NCI-H1436 treated with DMSO at 0.1 percent for 48 hours (cell line): ENCODE measurements at places on chromosomes 13 and 19.

DNA sequence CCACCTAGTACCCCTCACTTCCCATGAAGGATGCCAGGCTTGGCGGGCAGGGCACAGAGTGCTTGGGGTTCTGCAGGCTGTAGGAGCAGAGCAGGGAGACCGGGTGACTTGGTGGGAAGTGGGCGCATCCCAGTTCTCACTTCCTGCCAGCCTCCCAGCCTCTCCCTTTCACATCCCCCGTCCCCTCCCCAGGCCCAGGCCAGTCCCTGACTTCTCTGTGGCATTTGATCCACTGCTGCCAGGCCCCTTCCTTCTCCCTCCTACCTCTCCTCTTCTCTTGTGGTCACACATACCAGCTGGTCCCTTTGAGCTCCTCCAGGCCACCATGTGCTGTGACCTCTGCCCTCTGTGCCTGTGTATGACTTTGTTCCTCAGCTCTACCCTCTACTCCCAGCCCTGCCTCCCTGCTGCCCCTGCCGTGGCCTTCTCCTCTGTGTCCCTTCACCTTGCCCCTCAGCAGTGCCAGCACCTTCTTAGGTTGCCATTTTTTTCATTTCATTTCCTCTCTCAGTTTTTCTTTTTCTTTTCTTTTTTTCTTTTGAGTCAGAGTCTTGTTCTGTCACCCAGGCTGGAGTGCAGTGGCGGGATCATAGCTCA lies 19.5 kb downstream of the MYO1F start:
- no peak for DNase-seq

DNA sequence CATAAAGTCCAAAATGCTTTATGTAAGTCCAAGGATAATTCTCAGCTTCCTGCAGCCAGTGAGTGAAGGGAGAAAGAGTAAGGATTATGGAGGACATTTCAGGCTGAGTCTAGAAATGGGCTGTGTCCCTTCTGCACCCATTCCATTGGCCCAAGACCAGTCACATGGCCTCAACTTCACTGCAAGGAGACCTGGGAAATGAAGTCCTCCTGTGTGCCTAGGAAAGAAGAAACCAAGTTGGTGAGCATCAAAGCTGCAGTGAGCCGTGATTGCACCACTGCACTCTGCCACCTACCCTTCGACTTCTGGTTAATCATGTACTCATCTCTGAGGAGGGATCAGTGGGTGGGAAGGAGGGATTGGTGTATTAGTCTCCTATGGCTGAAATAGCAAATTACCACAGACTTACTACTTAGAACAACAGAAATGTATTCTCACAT lies 3.6 kb upstream of the CD37 start:
- no peak for DNase-seq

DNA sequence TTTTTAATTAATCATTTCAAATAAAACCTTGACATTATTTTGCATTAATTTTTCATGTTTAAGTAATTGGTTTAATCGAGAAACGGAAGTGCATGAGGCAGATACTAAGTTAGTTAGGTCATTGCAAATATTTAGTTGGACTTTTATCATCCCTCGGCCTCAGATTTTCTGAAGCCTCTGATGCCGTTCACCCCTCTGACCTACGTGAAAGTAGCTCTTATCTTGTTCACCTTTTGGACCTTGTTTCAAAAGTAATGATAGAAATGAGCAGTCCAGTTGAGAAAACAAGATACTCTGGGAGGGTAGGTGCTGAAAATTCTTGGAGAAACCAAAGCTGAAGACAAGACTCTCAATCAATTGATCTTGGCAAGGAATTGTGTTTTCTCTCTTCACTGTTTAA lies 23.0 kb downstream of the LAIR2 start:
- no peak for DNase-seq

GRCh38 chr13:23776698-23777574 lies 112.3 kb downstream of the MIPEP start:
- DNase-seq = no peak

DNA sequence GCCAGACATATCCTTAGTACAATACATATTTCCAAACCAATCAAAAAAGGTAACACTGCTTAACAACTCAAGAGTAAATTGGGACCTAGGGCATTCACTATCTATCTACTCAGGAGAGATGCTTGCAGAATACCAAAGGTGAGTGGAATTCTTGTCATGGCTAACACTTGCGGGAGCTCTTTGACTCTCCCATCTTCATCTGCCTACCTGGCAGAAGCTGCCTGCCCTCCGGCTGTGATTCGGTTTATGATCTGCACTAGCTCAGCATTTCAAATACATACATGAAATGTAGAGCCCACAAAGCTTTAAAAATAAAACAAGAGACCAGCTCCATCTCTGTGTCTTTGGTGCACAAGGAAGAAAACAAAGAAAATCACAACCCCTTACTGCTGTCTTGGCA lies 127.3 kb downstream of the STARD13 start:
- DNase-seq = no peak

GRCh38 chr19:43594710-43595604 lies 977 bp downstream of the IRGQ start:
- peak; percentile 3 for DNase-seq

DNA sequence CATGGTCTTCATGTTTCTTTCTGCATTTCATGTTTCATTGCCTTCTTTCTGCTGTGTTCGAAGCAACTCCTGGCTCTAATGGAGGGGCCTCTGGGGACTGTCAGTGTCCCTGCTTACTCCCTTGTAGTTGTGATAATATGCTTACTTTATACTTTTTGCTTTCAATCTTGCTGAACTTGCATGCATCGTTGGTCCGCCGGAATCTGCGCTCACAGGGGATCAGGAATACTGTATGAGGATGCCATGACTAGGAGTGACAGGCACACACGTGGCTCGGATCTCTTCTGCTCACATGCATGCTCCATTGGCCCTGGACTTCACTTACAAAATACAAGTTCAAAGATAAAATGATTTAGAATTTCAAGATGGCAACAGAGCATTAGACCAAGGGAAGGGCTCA lies 108.8 kb downstream of the SIPA1L3 start:
- DNase-seq = no peak

DNA sequence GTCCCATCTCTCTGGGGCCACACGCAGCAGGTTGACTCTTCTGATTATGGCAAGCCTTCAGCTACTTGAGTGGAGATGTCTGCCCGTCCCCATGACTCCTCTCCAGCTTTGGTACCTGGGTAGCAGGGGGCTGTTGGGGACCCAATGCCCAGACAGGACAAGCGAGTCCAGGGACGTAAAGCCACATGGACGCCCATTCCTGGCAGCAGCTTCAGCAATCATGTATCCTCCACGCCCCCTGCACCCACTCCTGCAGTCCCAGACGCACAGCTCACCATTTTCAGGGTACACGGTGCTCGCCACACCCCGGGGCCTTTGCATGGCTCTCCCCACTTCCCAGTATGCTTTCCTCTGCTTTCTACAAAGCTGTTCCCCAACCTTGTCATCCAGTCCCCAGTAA lies 22.0 kb upstream of the VSTM2B start:
- DNase-seq = no peak

GRCh38 chr13:51153527-51153926 lies 42.5 kb upstream of the C13orf42 start:
- no peak for DNase-seq

DNA sequence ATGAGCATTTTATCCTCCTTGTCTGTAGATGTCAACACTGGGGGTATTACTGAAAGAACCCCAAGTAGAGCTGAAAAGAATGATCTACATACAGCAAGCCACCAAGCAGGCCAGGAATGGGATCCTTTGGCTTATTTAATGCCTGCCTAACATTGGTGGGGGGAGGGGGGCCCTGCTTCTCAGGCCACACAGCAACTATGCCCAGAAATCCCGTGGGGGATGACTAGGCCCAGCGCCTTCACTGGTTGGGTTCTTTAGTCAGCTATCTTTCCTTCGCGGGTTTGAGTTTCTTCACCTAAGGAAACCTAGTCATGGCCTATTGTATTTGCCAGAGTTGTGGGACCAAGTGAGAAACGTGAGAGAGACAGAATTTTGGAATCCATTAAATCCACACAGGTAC lies 80.5 kb downstream of the CCNA1 start:
- no peak for DNase-seq

DNA sequence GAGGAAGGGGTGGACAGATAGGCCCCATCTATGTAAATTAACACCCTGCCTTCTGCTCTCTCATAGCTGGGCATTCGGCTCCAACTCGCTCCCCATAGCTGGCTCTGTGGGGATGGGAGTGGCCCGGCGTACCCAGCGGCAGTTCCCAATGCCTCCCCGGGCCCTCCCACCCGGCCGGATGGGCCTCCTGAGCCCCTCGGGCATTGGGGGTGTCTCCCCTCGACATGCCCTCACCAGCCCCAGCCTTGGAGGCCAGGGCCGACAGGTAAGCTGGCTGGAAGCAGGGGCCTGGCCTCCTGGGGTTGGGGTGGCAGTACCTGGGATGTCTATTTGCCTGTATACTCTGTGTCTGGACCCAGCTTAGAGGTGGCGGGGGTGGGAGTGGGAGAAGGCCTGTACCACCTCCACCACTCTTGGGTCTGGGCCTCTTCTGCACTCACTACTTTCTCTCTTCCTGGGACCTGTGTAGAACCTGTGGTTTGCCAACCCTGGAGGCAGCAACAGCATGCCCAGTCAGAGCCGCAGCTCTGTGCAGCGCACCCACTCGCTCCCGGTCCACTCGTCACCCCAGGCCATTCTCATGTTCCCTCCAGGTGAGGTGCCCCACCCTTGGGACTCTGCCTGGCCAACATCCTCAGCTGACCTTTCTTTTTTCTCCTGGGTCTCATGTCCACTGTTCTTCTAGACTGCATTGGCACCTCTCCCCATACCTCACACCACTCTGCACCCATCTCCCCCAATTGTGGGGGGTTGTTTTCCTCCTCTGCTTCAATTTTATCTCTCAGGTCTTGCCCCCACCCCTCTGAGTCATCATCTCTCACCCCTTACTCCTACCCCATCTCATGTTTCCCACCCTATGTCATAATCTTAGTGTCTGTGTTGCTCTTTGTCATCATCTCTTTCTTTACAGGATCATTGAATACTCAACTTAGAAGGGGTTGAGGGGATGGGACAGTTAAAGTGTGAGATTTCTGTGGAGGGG lies 10.1 kb downstream of the PAF1 start:
- no peak for DNase-seq

DNA sequence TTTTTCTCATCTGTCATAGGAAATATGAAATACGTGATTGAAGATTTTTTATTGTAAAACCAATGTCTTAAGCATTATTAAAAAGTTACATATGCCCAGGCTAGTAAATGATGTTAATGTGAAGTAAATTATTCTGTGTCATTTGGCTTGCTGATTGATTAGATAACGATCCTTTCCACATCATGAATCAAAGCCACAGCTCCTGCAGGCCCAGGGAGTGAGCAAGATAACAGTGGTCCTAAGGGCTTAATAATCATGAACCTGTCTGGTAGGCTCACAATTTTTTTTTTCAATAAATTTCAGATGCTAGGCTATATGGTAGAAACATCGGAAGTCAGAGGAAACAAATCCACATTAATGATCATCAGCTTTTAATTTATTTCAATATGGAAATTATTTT lies 269.0 kb upstream of the SLC10A2 start:
- no peak for DNase-seq

DNA sequence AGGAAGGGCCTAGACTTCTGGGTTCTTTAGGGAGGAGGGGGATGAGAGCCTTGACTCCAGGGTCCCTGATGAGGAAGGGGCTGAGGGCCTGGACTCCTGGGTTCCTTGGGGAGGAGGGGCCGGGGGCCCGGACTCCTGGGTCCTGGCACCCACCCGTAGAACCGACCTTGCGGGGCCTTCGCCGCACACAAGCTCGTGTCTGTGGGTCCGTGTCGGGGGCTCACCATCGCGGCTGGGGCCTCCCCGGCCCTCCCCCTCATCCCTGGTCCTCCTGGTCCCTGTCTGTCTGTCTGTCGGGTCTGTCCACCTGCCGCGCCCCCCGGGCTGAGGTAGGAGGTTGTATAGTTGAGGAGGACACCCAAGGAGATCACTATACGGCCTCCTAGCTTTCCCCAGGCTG lies 662 bp upstream of the SPACA6 start:
- DNase-seq = no peak

DNA sequence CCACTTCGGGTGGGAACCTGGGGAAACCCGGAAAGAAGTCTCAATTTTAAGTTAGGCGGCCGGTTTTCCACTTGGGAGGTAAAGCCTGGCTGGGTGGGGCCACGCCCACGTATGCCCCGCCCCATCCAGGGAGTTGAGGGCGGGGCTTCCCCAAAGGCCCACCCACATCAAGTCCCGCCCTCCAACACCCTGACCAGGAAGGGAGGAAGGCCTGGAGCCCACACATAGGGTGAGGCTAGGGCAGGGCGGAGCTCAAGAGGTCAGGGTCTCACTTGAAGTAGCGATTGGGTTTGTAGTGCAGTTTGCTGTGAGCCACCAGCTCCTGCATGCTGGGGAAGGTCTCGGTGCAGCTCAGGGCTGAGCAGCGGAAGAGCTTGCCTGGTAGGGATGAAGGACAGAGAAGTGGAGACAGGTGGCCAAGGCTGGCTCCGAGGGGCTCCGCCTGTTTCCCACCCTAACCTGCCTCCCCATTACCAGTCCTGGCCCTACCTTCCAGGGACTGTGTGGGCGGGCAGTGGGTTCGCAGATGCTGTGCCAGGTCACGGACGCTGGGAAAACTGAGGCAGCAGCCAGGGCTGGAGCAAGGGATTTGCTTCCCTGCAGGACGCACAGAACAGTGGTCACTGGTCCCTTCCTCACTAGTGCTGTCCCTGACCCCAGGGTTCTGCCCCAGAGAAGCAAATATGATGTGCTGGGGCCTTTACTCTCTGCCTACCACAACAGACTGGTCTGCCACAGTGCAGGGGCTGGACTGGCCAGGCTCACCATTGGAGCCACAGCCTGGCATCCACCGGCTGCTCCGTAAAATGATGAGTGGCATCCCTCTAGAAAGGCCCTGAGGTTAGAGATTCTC lies 1.6 kb downstream of the ZNF414 start:
- no peak for DNase-seq

GRCh38 chr19:5104871-5105351 lies 136.0 kb downstream of the KDM4B start:
- DNase-seq = no peak

GRCh38 chr19:18349524-18350128 lies 9.2 kb downstream of the PGPEP1 start:
- no peak for DNase-seq

- DNase-seq = no peak
Observed at GRCh38 chr13:61777899-61778298, 362.2 kb upstream of the PCDH20 start.
